ENCODE measurements at places on chromosomes 13 and 19.

GRCh38 chr19:38656171-38656981 lies 8.9 kb downstream of the ACTN4 start:
- peak; percentile 91 for DNase-seq
- no peaks in the 10 kb centered on the region for H3K27me3 ChIP-seq
- H3K4me3 ChIP-seq: no peak overlapping the region
- peaks cover 78% of the 10 kb centered on the region for H3K4me1 ChIP-seq
- H3K27ac ChIP-seq: peak overlapping the region; percentile 54

- no peak overlapping the region for H3K4me3 ChIP-seq
- H3K4me1 ChIP-seq: no peaks in the 10 kb centered on the region
- H3K27ac ChIP-seq: no peak overlapping the region
- H3K36me3 ChIP-seq: no peaks in the 10 kb centered on the region
These were observed 303.9 kb downstream of the FOXO1 start for GRCh38 chr13:40362502-40362901.

DNA sequence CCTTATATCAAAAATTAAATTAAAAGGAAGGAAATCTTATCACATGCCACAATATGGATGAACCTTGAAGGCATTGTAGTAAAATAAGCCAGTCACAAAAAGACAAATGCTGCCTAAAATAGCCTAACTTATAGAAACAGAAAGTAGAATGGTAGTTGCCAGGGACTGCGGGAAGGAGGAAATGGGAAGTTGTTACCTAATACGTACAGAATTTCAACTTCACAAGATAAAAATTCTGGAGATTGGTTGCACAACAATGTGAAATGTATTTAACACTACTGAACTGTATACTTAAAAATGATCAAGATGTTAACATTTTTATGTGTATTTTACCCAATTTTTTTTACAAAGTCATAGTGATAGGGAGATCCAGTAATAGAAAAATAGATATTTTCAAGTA lies 10.2 kb upstream of the N4BP2L2 start:
- H3K36me3 ChIP-seq: no peaks in the 10 kb centered on the region
- H3K4me1 ChIP-seq: no peaks in the 10 kb centered on the region
- no peak for DNase-seq
- H3K4me3 ChIP-seq: no peak overlapping the region
- H3K27me3 ChIP-seq: no peaks in the 10 kb centered on the region

- H3K36me3 ChIP-seq: no peaks in the 10 kb centered on the region
- DNase-seq: no peak
- no peak overlapping the region for H3K4me3 ChIP-seq
- H3K27me3 ChIP-seq: no peaks in the 10 kb centered on the region
- H3K4me1 ChIP-seq: no peaks in the 10 kb centered on the region
- no peak overlapping the region for H3K27ac ChIP-seq
These were observed 155.7 kb downstream of the PCDH17 start for GRCh38 chr13:57787058-57787791.

DNA sequence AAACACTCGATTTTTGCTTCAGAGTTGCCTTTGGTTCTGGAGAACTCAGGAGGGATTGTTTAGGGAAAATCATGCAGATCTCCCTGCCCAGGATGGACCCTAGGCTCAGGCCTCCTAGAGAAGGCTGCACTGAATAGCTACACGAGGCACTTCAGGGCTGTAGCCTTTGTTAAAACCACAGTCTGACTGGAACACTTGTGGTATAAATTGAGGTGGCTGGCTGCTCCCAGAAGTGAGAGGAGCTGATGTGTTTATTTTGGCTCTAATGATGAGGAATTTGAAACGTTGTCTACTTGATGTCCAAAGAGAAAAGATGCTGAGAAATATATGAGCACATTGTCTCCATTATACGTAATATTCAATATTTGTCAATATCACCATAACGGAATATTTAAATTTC lies 762.1 kb upstream of the ARGLU1 start:
- DNase-seq: peak; percentile 0
- H3K4me3 ChIP-seq: no peak overlapping the region
- no peaks in the 10 kb centered on the region for H3K4me1 ChIP-seq

- H3K36me3 ChIP-seq: no peaks in the 10 kb centered on the region
- H3K4me3 ChIP-seq: no peak overlapping the region
- H3K27me3 ChIP-seq: no peaks in the 10 kb centered on the region
- H3K4me1 ChIP-seq: no peaks in the 10 kb centered on the region
- H3K27ac ChIP-seq: no peak overlapping the region
- peak; percentile 47 for DNase-seq
These were observed 84.0 kb downstream of the MZT1 start for GRCh38 chr13:72643311-72643989.

- H3K27ac ChIP-seq: no peak overlapping the region
- no peak overlapping the region for H3K4me3 ChIP-seq
- H3K4me1 ChIP-seq: no peaks in the 10 kb centered on the region
- no peaks in the 10 kb centered on the region for H3K36me3 ChIP-seq
- no peaks in the 10 kb centered on the region for H3K27me3 ChIP-seq
These were observed 213.7 kb downstream of the B3GLCT start for GRCh38 chr13:31413516-31413915.

- H3K27ac ChIP-seq: no peak overlapping the region
- no peaks in the 10 kb centered on the region for H3K4me1 ChIP-seq
- no peak overlapping the region for H3K4me3 ChIP-seq
- H3K27me3 ChIP-seq: no peaks in the 10 kb centered on the region
These were observed 63.9 kb upstream of the DOCK9 start for GRCh38 chr13:99041788-99042187.

DNA sequence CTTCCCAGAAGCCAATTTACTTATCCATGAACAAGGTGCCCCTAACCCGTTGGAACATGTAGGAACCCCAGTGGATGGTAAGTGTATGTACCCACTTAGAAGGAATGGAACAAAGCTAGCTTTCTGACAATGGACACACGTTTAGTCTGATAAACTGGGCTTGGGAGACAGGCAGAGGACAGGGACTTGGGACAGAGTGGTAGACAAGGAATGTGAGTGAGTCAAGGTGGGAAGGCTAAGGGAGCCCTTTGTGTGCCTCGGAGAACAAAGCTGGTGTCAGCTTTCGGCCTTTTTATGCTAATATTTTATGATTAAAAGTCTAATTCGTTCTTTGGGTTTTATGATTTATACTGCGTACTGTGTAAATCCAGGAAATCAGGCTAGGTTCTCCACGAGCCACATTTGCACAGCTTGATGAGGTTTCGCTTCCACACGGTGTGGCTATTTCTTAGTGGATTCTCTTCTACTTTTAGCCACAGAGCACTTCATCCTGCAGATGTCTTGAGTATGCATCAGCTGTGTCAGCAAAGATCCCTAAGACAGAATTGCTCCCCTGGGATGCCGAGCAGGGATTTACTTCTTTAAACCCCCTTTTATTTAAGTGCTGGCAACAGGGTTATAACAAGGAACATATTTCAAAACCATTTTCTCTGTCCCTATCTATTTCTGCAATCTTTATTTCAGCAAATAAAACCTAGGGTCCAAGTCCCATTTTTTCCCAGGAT lies 258.5 kb downstream of the DLEU7 start:
- peaks cover 13% of the 10 kb centered on the region for H3K4me1 ChIP-seq
- H3K27ac ChIP-seq: no peak overlapping the region
- H3K4me3 ChIP-seq: no peak overlapping the region
- H3K36me3 ChIP-seq: no peaks in the 10 kb centered on the region
- DNase-seq: no peak

GRCh38 chr13:39655041-39655568 lies 357 bp upstream of the COG6 start:
- DNase-seq: no peak
- H3K4me3 ChIP-seq: peak overlapping the region; percentile 93
- H3K4me1 ChIP-seq: peaks cover 6% of the 10 kb centered on the region
- H3K27ac ChIP-seq: no peak overlapping the region
- H3K36me3 ChIP-seq: peaks cover 7% of the 10 kb centered on the region
- no peaks in the 10 kb centered on the region for H3K27me3 ChIP-seq

DNA sequence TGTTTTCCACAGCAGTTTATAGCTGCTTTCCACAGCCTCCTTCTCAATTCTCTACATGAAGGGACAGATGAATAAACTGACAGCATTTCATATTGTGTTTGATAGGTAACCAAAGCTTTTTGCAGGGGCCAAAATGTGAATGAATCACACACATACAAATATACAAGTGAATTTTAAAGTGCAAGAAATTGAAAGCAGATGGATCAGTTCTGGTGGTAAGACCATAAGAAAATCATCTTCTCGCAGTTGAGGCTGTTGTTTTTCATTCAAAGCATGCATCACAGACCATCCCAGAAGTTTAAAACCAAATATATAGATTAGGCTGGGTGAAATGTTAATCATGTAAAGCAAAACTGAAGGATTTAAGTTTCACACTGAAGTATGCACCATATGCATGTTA lies 1569.4 kb downstream of the PCDH9 start:
- H3K27me3 ChIP-seq: no peaks in the 10 kb centered on the region
- no peaks in the 10 kb centered on the region for H3K4me1 ChIP-seq
- no peaks in the 10 kb centered on the region for H3K36me3 ChIP-seq
- no peak overlapping the region for H3K27ac ChIP-seq

- H3K4me3 ChIP-seq: peak within 1 kb of the TSS; percentile 82
- DNase-seq: peak; percentile 68
- peaks cover 15% of the 10 kb centered on the region for H3K27me3 ChIP-seq
- no peak within 1 kb of the TSS for H3K27ac ChIP-seq
These were observed at the start of gene BCL3 for GRCh38 chr19:44748426-44749254. Gene BCL3 (plus strand): TSS chr19:44748708. CDS start chr19:44748791, 83 bp downstream.

- H3K4me3 ChIP-seq: no peak overlapping the region
- H3K27ac ChIP-seq: no peak overlapping the region
- H3K27me3 ChIP-seq: no peaks in the 10 kb centered on the region
- no peaks in the 10 kb centered on the region for H3K4me1 ChIP-seq
These were observed 89.7 kb downstream of the FRY start for GRCh38 chr13:32121316-32121715.

Data from cardiac muscle cell (in vitro differentiated cells and primary cell).